ENCODE measurements at places on chromosomes 2 and 18.

DNA sequence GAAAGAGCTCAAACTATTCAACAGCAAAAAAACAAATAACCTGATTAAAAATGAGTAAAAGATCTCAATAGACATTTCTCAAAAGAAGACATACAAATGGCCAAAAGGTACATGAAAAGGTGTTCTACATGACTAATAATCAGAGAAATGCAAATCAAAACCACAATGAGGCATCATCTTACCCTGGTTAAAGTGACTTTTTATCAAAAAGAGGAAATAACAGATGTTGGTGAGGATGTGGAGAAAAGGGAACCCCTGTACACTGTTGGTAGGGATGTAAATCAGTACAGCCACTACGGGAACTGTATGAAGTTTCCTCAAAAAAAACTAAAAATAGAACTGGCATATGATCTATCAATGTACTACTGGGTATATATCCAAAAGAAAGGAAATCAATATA lies 39.8 kb upstream of the TMEM163 start:
- DNase-seq: no peak

GRCh38 chr18:43542016-43542415 lies 264.7 kb upstream of the SYT4 start:
- DNase-seq: no peak

GRCh38 chr18:27666016-27666415 lies 480.9 kb upstream of the CHST9 start:
- no peak for DNase-seq

DNA sequence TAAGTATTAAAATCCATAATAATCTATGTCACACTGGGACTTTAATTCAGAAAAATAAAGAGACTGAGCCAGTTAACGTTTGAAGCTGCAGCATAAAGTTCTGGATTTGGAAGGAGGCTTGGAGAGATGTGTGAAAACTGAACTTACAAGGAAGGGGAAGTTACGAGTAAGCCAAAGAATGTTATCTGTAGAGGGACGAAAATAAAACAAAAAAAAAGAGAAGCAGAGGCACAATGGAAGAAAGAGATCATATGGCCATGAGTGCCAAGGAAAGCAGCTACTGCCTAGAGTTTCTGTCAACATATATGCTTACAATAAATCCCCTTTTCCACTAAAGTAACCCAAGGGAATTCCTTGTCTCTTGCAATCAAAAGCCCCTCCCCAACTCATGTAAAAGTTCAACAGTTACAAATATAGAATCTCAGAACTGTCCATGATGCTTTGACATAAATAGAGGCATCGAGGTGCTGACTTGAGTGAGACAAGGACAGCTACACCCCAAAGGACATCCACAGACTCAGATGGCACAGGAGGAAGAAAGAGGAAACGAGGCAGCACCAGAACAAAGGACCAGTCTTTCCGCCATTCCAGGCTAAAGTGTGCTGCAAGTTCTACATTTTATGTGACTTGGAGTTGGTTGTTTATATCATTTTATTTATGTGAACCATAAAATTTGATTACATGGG lies 16.1 kb upstream of the ARL5A start:
- no peak for DNase-seq

DNA sequence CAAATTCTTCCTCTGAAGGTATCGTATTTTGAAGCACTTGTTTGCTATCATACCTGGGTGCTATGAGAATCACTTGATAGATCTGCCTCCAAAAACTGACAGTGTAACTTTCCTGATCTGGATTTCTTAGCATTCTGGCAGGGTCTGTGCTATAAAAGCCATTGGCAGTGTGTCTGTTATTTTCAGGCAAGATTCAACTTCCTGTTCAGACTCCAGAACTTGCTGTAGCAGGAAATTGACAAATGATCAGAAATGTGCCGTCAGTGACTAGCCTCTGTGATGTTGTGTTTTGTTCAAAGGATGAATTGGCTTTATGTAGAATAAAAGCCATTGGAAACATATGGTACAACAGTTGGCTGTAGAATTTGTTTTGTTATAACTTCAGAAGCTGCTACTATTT lies 273.3 kb downstream of the PTPRM start:
- DNase-seq: no peak

- DNase-seq: no peak
Measured at GRCh38 chr2:237276716-237277490, 137.1 kb downstream of the COL6A3 start.

DNA sequence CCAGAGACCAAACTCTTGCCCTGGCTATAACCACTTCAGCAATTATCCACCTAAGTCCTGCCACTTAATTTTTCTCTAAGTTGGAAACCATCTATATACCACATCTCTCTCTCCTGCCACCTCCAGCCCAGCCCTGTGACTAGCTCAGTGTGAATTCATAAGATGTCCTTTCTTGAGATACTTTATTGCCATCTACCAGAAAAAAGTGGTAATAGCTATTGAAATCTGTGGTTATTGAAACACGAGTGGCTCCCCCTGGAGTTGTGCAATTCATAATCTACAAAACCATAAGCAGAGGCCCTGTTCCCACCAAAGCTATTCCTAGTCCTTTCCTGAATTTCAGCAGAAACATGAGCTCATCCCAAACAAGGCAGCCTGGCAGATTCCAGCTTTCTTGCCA lies 324.0 kb downstream of the TXNL1 start:
- no peak for DNase-seq

DNA sequence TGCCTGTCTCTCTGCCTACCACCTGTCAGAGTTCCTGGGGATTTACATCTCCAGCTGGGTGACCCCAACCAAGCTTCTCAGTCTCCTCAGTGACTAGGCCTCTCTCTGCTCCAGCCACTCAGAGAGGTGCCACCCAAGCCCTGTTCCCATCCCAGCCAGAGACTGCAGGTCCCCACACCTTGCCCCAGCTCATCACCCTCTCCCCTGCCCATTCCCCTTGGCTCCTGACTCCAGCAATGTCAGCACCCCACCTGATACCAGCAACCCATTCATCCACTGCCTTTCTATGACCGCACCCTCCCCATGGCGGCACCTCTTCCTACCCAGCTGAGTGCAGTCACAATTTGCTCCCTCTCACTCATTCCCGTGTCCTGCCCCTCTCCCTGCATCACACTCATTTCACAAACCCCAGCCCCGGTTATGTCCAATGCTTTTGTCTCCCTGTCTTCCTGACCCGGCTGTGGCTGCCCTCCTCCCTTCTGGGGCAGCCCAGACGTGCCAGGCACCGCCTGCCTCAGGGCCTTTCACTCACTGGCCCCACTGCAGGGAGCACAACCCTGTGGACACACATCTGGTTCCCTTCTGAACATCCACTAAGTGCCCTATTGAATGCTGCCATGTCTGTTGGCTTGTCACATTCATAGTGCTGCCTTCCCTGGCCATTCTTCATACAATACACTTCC lies 494.8 kb upstream of the HS6ST1 start:
- DNase-seq: no peak

DNA sequence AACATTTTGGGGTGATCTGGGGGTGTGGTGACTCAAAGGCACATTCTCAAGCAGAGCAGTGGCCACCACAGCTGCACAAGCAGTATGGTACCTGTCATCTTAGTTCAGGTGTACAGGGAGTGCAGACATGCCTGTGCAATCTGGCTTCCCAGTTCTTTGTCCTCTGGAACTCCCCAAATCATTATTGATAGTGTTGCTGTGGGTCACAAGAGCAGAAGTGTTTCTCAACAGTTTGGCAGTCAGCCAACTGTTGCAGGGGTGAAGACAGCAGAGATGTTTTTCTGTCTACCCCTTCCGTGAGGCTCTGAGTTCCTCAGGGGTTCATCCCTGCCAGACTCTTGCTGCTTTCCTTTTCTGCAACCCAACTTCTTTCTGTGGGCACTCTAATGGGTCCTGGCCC lies 206.5 kb upstream of the ZSWIM2 start:
- no peak for DNase-seq

- DNase-seq: no peak
Measured at GRCh38 chr2:32932825-32933755, 13.7 kb upstream of the LTBP1 start.

All from iPS-NIHi11 (cell line).